Nephron progenitor cell (in vitro differentiated cells): ENCODE measurements at places on chromosomes 12 and 14.

- DNase-seq = no peak
Observed at GRCh38 chr14:51897791-51898355, 37.5 kb downstream of the GNG2 start.

- DNase-seq = no peak
Observed at GRCh38 chr12:42946871-42947381, 357.4 kb upstream of the PRICKLE1 start.

DNA sequence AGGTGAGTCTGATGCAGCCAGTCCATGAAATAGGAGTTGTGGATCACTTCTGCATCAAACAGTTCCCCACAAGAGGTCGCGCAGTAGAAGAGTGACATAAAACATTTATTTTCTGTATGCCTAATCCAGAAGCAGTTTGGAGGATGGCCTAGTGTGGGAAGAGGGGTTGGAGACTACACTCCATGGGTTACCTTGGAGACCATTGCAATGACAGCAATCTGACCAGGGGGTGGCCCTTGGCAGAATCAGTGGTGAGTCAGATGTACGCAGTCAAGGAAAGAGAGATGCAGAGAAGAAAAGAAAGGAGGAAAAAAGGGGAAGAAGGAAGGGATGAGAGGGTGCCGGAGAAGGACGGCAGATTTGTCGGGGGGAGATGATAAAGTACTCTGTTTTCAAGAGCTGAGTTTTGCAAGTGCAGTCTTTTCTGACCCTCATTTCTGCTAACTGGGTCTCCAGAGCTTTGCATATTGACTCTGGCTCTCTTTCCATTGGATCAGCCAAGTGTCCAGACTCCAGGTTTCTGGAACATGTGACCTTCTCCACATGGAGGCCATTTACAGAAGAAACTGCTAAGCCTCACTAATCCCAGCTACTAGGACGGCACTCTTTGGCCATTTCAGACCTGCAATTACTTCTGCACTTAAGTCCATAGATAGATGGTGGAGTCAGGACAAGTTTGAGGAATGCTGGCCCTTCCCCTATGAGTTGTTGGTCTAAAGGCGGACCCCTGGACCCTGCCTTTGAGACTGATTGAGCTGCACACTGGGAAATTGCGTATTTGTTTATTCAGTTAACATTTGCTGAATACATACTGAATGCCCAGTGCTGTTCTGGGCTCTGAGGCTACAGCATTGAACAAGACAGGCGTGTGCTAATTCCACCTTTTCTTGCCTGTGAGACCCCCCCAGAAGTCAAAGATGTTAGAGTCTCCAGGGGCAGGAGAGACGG, 424.2 kb downstream of the BCL11B start:
- DNase-seq = no peak

DNA sequence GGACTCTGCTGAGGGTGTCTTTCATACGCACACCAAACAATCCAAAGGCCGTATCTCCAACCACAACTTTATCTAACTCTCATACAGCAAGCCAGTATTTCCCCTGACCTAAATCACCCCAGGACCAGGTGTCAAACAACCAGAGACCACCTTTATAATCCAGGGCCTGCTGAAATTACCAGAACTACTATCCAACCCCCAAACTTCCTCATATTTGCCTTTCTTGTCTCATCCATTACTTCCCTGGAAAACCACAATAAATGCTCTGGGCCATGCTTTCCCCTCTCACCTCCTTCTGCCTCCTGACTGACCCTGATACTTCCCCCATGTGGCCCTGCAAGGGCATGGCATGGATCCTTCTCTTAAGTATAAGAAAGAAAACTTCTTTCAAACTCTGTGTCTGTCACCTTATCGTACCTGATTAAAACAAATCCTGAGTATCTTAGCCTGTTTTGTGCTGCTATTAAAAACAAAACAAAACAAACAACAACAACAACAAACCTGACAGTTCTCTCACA, 44.7 kb upstream of the CRACR2A start:
- no peak for DNase-seq

DNA sequence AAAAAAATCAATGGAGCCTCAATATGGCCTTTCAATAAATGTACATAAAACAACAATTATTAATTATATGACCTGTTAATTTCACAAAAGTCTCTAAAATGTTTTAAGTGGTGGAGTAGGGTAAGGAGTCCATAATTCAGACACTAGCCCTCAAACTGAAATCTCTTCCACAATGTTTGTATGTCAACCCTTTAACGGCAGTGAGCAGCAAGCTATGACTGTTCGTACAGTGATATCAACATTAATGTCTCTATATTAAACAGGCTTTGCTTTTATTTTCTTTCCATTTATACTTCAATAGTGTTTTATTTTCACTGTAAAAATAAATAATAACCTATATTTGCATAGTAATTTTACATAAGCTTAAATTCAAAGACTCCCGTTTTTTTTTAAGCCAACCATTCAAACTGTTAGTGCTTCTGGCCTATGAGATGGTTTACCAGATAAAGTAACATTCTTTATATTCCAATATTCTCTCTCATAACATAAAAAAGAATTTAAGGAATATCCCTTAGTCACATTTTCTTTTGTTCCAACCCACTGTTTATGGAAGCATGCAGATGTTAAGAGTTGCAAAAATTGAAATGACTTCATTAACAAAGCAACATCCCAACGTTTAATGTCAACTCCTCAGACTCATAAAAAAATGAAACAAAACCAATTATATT, 2.3 kb downstream of the CDK17 start:
- no peak for DNase-seq

DNA sequence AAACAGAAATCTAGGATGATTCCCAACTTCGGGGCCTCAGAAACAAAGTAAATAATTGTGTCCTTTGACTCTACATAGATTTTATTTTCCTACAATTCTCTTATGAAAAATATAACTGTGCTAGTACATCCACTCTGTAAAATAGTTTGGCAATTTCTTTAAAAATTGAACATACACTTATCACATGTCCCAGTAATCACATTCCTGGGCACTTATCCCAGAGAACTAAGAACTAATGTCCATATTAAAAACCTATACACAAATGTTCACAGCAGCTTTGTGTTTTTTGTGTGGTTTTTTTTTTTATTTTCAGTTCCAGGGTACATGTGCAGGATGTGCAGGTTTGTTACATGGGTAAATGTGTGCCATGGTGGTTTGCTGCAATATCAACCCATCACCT, 99.0 kb downstream of the KCNH5 start:
- no peak for DNase-seq

DNA sequence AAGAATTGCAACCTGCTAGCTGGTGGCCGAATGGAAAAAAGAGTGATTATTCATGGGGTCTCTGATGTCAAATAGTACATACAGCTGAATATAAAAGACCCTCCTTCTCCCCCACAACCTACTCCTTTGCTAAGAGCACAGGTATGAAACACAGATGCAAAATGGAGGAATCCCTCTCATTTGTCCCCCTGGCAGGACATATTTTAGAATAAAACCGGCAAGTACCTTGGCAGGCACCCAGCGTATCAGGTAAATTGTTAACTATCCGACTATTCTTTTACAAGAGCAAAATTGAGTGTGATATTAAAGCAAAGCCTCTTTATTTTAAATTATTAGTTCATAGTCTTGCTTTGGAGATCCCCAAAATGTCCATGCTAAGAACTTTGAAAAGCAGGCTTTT, 73.7 kb upstream of the USP44 start:
- DNase-seq = no peak

- DNase-seq = no peak
Observed at GRCh38 chr12:53128780-53129569, 25.7 kb downstream of the SOAT2 start.
